ENCODE measurements at places on chromosomes 4 and X.

GRCh38 chr4:52949336-52949735 lies 87.2 kb downstream of the RASL11B start:
- DNase-seq: no peak

DNA sequence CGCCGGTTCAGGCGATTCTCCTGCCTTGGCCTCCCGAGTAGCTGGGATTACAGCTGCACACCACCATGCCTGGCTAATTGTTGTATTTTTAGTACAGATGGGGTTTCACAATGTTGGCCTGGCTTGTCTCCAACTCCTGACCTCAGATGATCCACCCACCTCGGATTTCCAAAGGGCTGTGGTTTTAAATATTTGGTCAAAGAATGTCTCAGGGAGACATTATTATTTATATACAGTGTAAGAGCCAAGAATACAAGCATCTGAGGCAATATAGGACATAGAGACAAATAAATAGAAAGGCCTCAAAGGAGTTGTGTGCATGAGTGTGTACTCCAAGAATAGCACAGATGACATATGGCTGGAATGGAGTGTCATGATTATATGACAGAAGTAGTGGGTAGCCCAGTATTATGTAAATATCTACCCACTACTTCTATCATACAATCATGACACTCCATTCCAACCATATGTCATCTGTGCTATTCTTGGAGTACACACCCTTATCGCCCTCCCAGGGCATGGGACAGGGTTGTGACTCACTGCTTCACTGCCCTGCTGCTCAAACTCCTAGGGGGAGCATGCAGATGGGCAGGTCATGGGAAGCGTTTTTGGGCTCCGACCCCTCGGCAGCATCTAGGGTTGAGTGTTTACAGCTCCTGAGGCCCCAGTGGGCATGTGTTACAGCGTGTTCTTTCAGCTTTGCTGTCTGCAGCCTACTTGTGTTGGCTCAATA lies 1649.8 kb upstream of the PCDH10 start:
- DNase-seq: no peak

GRCh38 chrX:69813677-69814076 lies 197.8 kb downstream of the EDA start:
- DNase-seq: no peak

GRCh38 chr4:165367040-165367439 lies 11.8 kb upstream of the CPE start:
- no peak for DNase-seq

- no peak for DNase-seq
These were observed 290.6 kb downstream of the ZNF674 start for GRCh38 chrX:46254641-46255040.

GRCh38 chrX:13235930-13236329 lies 83.9 kb downstream of the ATXN3L start:
- no peak for DNase-seq

GRCh38 chrX:105870445-105870844 lies 48.1 kb downstream of the NRK start:
- no peak for DNase-seq

GRCh38 chr4:173821036-173821435 lies 291.0 kb upstream of the HAND2 start:
- no peak for DNase-seq

- DNase-seq: no peak
These were observed 69.8 kb downstream of the DTHD1 start for GRCh38 chr4:36351082-36351666.

GRCh38 chr4:76546759-76547742 lies 112.0 kb downstream of the SHROOM3 start:
- no peak for DNase-seq

DNA sequence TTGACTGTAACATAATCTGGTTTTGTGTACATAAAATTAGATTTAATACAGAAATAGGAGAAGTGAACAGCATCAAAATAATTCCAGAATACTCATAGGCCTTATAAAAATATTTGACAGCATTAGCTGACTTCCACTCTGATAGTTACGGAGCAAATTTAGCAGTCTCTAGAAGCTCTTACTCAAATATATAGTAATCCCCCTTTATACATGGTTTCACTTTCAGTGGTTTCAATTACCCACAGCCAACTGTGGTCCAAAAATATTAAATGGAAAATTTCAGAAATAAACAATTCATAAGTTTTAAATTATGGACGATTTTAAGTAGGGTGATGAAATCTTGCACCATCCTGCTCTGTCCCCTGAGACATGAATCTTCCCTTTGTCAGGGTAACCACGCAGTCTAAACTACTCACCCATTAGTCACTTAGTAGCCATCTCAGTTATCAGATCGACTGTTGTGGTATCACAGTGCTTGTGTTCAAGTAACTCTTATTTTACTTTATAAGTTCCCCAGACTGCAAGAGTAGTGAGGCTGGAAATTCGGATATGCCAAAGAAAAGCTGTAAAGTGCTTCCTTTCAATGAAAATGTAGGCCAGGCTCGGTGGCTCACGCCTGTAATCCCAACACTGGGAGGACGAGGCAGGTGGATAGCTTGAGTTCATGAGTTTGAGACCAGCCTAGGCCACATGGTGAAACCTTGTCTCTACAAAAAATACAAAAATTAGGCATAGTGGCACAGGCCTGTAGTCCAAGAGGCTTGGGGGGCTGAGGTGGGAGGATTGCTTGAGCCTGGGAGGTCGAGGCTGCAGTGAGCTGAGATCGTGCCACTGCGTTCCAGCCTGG lies 17.2 kb upstream of the RTL9 start:
- DNase-seq: no peak

DNA sequence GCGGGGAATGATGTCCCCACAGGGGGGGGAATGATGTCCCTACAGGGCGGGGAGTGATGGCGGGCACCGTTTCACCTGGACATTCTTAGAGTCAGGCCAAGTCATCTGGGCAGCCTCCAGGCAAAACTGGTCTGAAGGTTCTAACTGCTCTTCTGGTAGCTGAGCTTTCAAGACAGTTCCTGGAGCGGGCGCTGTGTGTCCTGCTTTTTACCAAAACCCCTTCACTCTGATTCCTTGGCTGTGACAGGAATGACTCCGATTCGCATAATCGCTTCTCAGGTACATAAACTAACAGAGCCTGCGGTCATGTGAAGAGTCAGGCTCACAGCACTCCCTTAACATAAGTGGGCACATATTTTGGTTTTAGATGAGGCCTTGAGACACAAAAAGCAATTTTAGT lies 836.0 kb downstream of the TRIML1 start:
- DNase-seq: no peak

GRCh38 chr4:159002950-159003349 lies 99.9 kb upstream of the RAPGEF2 start:
- DNase-seq: no peak

DNA sequence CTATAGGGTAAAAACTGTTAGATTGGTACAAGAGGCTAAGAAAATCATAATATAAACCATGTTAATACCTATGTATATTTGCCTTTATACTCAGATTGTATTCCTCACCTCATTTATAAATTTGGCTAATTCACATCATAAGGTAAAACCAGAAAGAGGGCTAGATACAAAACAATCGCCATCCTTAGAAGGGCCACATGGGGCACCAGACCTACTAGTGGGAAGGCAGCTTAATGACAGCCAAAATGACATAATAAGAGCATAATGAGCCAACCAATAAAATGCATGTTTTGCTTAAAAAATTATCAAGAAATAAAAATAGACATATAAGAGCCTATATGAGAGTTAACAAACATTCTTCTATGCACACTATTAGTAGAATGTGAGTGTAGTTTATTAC lies 107.3 kb upstream of the PRDX4 start:
- no peak for DNase-seq

Measured in upper lobe of left lung (tissue), 6 donors.